ENCODE measurements at places on chromosomes 4 and X.

- no peak for DNase-seq
Observed at GRCh38 chr4:105797225-105797624, 88.6 kb downstream of the GSTCD start.

DNA sequence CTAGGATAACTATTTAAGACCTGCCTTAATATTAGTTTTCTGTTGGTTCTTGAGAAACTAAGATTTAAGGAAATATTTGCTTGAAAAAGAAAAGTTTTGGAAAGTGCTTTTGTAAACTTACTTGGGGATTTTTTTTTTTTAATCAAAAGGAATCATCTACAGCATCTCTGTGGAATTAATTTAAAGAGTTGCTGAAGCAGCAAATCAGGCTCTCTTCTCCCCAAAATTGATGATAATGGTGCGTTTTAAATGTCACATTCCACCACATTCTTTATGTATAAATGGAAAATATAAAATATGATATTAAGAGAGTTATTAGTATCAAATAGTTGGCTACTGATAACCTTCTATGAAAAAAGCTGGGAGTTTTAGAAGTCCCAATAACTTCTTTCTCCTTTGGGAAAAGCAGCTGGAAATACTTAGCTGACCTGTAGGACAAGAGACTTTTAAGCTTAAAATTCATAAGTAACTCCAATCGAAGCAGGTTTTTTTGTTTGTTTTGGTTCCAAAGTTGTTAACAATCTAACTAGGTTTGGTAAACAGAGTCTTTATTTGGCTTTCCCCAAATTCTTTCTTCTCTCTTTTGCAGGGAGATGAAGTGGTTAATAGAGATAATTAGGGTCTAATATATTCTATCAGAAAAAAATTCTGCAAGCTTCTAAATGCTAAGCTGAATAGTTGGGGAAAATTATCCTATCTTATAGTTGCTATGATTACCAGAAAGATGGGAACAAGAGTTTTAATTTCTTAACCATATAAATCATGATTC, 4.4 kb downstream of the KLF3 start:
- DNase-seq: no peak

DNA sequence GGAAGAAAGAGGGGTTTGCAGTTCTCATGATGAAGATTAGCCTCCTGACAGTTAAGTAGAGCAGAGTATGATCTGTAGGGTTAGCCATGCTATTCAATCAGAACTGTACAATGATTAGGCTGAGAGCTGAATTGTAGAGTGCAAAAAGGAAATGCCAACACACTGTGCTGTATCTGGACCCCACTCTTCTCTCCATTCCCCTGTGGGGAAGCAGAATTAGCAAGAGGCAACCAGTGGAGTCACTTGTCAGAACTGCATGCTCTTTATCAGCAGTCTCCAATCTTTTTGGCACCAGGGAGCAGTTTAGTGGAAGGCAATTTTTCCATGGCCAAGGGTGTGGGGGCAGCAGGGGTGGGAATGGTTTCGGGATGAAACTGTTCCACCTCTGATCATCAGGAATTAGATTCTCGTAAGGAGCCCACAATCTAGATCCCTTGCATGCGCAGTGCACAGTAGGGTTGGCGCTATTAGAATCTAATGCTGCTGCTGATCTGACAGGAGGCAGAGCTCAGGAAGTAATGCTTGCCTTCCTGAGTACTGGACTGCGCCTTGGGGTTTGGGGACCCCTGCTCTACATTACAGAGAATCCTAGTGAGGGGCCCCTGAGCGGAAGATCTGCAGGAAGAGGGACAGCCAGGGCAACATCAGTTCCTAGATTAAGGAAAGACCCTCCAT, 19.4 kb downstream of the TBC1D9 start:
- no peak for DNase-seq

- no peak for DNase-seq
Observed at GRCh38 chr4:9895333-9895705, 113.9 kb downstream of the DRD5 start.

DNA sequence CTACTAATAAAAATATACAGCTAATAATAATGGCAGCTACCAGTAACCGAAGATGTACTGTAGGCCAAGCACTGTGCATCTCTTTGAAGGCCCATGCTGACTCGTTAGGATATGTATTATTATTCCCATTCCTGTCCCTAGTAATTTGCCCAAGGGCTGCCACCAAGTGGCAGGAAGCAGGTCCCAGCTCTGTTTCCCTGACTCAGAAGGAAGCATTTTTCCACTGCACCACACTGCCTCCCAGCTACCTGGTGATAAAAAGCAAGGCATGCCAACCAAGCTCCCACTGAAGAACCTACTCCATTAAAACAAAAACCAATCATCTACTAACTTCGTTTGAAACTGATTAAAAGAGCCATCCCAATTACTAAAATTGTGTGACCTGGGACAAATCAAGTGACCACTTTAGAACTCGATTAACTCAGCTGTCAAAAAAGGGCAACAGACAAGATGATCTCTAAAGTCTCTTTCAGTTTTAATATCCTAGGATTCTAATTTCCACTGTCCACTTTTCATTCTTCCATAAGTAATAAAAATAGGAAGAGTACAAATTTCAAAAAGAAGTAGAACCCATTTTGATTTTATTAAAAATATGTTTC, 24.3 kb upstream of the PGM2 start:
- DNase-seq: peak; percentile 85

- DNase-seq: no peak
Observed at GRCh38 chr4:186724864-186725468, 1.3 kb upstream of the FAT1 start.

DNA sequence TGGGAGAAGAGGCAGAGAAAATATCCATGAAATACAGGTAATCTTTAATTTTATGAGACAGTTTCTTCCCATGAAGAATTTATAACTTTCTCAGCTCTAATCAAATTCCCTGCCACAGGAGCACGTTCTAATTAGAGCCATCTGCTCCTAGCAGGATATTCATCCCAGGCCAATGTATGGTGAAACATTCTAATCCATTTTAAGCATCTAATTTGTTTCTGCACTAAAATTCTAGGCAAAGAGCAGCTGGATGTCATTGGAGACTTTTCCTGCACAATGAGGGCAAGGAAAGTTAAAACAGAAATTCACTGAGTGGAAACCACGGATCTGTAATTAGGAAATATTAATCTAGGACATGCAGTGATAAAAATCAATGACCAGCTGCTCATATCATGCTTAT, 107.7 kb upstream of the ZFP42 start:
- no peak for DNase-seq

DNA sequence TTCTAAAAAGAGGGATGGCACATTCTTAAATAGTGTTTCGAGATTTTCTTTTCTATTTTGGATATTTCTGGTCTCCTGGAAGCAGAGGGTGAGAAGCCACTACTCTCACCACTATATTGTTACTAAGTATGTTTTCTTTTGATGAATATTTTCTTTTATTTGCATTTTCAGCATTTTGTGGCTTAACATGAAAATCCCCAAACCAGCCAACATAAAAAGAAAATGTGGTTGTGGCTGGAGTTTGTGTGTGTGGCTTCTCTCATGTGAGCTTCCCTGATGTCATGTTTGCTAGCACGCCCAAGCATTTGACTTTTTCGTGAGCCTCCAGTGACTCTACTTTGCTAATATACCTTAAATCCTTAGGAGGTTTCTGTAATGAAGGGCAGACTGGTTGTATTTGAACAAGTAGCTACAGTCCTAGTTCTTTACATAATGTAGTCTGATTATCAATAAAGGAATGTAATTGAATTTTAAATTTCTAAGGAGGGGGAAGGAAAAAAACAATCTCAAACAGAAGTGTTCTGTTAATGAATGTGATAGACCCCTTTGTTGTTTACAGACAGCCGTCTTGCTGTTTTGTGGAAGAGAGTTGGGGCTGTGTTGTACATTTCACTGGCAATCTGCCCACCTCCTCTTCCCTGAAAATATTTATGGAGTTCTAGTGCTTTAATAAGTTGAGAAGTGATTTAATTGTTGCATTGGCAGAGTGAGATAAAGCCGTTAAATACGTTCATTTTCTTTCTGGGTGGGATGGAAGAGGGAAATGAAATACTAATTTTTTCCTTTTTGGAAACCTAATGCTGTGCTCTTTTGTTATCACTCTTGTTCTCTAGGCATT, 114.6 kb downstream of the ARHGAP10 start:
- DNase-seq: no peak

DNA sequence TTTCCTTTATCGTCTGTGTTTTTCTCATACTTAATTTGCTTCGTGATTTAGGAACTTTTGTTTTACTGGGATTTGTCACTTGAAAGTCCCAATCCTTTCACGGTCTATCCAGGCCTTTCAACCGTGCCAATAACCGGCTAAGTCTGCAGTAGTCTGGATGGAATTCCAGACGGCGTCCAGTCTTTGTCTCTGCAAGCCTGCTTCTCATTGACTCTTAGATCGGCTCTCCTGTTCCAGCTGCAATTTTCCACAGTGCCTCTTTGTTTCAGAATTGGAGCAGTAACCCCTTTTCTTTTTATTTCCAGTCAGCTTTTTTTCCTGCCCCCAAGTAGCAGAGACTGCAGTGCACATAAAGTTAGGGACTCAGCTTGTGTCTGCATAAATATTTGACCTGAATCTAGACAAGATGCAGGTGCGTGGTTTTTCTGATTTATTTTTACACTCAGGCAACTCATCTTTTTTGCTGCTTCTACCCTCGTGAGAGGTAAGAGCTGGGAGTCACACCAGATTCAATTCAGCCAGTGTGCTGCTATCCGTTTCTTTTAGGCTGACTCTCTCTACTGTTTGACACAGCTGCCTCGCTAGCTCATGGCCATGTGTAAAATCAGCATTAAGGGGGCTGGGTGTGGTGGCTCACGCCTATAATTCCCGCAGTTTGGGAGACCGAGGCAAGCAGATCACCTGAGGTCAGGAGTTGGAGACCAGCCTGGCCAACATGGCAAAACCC, 37.4 kb upstream of the DHRSX start:
- DNase-seq: no peak

GRCh38 chr4:174707051-174707676, 121.9 kb downstream of the GLRA3 start:
- DNase-seq: no peak

GRCh38 chrX:40171513-40172400, 74.0 kb upstream of the BCOR start:
- no peak for DNase-seq

GRCh38 chr4:129788486-129788885, 692.5 kb downstream of the C4orf33 start:
- no peak for DNase-seq

- peak; percentile 63 for DNase-seq
Observed at GRCh38 chr4:153573881-153574802, 108.0 kb downstream of the TMEM131L start.

DNA sequence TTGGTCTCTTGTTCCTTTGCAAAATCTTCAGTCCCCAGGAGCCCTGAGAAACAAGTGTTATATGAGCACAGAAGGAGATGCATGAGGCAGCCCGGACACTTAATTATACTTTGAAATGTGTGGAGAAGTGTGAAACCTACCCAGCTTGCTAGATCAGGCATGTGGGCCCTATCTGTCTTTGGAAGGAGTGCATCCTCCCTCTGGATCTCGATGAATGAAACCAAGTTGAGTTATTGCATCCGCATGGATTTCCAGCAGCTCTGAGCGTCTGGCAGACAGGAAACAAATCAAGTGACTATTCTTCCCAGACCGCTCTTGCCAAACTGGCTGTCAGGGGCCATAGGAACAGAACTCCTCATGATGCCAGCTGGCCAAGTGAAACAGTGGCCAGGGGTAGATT, 19.6 kb upstream of the SOWAHD start:
- no peak for DNase-seq

- DNase-seq: peak; percentile 14
Observed at GRCh38 chr4:140018931-140019618, 134.9 kb downstream of the MAML3 start.

- no peak for DNase-seq
Observed at GRCh38 chr4:1403177-1403583, 3.1 kb downstream of the NKX1-1 start.

DNA sequence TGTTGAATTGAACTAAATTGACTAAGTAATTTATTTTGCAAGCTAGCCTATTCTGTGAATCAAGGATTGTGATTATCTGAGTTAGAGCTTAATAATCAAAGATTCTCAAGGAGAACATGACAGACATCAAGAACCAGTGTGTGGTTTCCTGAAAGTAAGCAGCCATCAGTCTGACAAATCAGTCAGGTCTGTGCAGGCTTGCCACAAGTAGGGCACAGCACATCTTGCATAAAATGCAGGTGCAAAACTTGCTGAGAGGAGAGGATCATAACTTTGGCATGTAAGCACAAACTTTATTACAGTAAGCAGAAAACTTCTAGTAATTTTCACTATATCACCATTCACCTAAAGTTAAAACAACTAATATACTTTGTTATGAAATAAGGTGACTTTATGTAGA, 22.5 kb downstream of the FAM241A start:
- DNase-seq: no peak

DNA sequence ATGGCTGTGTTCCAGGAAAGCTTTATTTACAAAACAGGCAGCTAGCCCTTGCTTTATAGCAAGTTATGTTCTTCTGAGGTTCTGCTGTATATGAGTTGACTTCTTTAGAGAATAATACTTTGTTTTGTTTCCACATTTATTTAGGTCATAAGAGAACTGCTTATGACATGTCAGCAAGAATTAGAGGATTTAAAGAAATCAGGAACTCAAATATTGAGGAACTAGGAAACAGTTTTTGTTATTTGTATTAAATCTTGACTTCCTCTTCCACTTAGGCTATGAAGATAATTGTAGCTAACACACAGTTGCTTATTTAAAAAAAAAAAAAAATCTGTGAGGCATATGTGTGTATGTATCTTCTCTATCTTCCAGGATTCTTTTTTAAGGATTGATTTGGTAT, 14.3 kb downstream of the ZRSR2 start:
- DNase-seq: no peak

- DNase-seq: no peak
Observed at GRCh38 chr4:101790521-101791181, at the start of gene BANK1. Gene BANK1, plus strand, starts transcription at chr4:101790730. Its CDS starts 151 bp downstream, at chr4:101790881.

DNA sequence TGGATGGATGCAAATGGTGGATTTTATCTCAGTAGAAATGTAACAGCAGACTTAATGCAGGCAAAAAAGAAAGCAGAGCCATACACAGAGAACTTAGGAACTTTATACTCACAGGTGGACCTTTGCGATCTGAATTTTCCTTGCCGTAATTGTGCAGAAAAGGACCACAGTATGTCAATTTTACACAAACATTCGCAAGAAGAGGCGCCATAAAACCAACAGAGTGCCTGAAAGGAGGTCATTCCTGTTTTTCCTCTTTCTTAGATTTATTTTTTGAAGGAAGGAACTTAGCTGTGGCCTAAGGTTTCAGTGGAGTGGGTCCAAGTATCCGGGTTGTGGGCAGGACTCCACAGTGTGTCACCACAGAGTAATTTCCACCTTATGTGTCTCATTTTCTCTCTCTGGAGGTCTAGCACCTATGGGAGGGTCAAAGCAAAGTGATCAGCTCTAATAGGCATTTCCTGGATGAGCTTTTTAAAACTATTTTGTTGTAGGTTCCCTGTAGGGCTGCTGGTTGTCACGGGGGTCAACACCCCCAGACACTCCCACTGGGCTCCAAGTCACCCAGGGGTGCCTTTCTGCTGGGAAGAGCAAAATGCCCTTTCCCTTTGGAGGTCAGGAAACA, 24.7 kb upstream of the PBDC1 start:
- no peak for DNase-seq

DNA sequence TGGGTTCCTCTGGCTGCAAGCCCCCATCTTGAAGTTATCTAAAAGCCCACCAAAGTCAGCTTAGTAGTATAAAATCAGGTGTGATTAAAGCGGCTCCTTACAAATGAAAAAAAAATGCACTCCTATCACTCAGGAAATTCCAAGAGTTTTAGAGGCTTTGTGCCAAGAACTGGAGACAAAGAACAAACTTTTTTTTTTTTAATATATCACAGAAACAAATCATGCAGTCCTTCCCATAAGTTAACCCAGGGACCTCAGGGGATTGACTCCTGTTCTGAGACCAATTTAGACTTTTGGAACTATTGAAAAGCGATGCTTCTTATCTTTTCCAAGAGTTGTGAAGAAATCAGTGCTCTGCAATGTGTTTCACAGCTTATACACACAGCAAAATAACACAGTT, 53.6 kb downstream of the HHIP start:
- DNase-seq: no peak

All from NCI-H1694 (cell line).